AG09319 (cell line): ENCODE measurements at places on chromosomes 11 and 22.

DNA sequence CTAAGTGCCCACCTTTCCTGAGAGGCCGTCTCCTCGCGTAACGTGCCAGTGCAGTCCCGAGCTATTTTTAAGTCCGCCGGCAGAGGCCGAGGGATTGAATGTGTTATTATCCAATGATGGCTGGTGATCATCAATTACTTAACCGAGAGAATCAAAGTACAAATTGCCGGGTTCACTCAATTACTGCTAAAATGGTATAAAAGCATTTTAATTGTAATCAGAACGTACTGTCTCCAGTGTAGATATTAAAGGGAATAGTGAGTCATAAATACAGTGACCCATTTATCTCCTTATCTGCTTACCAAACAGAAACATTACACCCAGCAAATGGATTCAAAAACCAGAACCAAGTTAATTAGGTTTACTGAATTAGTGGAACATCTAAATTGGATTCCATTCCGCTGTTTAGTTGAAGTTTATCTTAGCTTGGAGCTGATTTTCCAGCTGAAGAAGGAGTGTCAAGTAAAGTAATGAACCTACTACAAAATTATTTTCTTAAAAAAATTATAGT is 334.9 kb downstream of the BRD1 start:
- no peak for DNase-seq

DNA sequence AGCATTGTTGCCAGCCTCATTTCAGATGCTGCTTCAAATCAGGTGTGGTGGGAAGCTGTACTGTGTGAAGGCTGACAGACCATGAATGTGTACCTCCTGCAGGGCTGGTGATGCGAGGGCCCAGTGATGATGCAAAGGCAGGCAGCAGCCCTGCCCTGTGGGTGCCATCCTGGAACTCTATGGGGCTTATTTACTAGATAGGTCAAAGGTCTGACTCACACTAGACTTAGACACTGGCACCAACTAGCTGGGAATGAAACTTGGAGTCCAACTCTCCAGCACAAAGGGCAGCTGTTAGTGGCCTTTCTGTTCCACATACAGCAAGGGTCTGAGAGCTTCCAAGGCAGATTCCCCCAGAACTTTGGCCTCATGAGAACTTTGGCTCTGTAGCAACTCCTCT is 138.4 kb downstream of the TTC17 start:
- DNase-seq, result no peak

DNA sequence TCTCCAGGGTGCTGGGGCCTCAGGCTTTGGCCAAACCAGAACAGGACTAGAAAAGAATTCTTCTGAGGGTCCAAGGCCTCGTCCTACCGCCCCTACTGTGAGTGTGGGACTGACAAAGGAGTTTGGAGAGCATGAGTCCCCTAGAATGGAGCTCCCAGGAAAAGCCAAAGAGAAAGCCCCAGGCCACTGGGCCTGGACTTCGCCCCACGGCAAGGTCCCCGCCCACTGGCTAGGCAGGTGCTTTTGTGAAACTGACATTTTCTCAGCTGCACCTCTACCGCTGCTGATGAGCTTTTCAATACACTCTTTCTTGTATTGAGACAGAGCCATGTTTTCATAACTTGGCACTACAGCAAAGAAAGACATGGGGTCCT is 9.7 kb upstream of the FGF3 start:
- DNase-seq, result no peak

DNA sequence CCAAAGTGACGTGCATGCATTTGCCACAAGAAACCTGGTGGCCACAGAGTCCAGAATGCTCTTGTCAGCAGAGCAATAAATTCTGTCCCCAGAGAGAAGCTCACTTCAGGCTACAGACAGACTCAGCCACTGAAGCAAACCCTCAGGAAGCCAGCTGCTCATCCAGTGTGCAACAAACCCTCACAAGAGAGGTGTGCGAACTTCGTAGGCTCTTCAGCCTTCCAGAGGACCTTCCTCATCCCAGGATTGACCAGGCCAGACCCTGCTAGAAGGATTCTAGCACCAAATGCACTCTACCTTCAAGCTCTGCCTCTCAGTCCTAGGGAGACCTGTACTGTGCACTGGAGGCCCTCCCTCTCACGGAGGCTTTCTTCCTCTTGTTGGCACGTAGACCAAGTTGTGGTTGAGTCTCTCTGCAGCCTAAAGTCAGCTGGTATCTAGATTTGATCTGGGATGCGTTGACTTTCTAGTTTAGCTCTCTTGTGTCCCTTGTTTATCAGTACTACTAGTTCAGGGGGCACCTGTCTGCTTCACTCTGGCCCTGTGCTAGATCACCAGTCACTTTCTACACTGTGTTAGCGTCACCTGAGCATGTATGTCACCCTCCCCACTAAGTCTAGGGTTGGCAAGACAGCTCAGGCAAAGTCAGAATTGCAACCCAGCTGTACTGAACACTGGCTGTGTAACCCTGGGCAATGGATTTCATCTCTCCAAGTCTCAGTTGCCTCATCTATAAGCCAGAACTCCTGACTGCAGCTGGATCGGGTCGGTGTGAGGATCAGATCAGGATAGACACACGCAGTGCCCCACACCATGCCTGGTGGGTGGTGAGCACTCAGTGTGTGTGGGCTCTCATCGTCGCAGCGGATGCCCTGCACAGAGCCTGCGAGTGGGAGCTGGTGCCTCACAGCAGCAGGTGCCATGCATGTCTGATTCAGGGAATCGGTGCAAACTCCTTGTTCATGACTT is 22.1 kb upstream of the TMPRSS13 start:
- no peak for DNase-seq

DNA sequence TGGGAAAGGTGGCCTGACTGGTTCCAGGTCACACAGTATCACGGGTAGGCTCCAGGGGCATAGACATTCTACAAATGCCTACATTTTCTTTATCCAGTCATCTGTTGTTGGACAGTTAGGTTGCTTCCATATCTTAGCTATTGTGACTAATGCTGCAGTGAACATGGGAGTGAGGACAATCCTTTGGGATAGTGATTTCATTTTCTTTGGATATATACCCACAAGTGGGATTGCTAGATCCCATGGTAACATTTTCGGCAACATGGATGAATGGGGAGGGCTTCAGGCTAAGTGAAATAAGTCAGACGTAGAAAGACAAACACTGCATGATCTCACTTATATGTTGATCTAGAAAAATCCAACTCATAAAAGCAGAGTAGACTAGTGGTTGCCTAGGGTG is 744.3 kb downstream of the NTM start:
- no peak for DNase-seq

DNA sequence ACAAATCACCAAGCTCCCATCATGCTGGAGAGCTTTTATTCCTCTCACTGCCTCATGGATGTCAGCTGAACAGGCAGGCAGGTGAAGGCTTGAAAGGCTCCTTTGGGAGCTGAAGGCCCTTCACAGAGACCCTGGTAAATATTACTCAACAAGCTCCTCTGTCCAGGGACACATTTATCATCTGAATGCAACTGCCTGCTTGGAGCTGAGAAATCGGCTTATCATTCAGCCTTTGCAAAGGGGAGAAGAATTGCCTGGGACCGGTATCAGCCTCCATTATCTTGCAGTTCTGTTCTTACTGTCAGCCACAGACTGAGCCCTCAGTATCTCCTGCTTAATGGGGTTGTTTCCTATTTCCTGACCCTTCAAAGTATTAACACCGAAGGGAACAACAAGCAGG is 113.8 kb upstream of the PITPNB start:
- no peak for DNase-seq

DNA sequence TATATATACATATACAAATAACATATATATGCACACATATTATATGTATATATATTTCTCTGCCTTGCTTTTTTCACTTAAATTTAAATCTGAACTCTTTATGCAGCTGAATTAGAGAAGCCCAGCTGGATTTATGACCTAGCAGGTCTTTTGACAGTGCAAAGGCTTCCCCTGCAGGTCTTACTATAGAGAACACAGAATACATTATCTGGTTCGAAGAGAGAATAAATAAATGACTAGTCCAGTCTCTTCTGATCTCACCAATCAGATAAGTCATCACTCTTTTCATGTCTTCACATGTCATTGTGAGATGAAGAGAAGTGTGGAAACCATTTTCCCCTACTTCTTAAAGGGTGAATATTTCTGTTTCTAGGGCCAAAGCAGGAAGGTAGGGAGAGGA is 58.2 kb downstream of the OR10A6 start:
- DNase-seq, result no peak

DNA sequence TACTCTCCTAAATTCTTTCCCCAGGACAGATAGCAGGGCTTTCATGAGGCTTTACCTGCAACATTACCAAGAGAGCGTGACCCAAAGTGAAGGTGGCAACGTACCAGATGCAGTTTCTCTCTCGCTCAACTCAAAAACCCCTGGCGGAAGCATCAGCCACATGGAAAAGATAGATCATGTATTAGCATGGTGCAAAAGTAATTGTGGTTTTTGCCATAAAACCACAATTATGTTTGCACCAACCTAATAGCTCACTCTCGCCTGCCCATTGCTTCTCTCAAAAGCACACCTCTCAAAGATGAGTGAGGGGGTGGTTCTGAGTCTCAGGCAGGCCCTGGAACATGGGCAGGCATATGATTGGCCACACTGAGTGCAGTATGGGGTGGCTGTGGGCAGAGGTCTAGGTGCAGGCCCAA is 7.0 kb downstream of the MS4A6A start:
- no peak for DNase-seq

DNA sequence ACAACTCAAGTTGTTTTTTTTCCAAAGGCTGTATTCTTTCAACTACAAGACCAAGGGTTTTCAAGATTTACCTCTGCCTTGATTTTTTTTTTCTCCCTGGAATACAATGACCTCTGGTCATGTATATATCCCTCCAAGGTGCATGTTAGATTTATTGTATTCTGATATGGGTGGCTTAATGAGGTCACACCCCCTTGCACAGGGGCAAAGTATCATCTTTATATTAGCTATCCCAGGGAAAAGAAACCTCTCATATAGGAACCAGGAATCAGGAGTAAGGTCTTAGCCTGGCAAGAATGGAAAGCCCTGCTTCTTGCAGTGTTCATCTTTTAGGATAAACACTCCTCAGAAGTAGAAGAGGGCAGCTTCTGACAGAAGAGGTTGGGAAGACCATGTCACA is 516.9 kb upstream of the TENM4 start:
- no peak for DNase-seq

DNA sequence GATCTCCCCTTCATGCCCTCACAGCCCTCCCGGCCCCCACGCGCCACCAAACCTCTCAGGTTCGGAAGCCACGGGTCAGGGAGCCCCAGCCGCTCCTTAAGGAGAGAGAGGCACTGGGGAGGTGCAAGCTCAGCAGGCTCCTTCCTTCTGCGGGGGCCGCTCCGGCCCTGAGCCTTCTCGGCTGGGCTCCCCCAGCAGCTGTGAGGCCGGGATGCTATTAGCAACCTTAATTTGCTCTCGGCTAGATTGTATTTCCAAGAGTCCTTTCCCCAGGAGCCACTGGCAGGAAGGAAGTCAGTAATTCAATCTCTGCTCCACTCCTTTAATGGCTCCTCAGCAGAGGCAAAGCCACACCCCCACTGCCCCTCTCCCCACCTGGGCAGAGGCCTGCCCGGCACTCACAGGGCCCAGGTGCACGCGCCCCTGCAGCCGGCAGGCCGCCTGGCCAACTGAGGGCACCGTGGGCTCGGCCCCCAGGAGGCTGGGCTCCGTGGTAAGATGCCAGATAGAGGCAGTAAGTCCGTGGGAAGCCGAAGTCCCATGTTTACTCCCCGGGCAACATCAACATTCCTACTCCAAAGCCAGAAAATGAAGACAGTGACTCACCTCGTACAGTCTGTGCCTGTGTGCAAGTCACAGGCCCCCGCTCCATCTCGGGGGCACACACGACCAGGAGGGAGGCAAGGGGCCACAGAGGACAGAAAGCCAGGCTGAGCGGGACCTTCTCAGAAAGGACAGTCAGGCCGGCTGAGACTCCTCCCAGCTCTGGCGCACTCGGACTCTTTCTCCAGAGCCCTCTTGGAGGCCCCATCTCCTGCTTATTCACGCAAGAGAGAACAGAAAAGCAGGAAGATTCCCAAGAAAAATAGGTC is 5.2 kb downstream of the IGSF9B start:
- no peak for DNase-seq

GRCh38 chr11:129209891-129210830 is 18.0 kb upstream of the ARHGAP32 start:
- no peak for DNase-seq

DNA sequence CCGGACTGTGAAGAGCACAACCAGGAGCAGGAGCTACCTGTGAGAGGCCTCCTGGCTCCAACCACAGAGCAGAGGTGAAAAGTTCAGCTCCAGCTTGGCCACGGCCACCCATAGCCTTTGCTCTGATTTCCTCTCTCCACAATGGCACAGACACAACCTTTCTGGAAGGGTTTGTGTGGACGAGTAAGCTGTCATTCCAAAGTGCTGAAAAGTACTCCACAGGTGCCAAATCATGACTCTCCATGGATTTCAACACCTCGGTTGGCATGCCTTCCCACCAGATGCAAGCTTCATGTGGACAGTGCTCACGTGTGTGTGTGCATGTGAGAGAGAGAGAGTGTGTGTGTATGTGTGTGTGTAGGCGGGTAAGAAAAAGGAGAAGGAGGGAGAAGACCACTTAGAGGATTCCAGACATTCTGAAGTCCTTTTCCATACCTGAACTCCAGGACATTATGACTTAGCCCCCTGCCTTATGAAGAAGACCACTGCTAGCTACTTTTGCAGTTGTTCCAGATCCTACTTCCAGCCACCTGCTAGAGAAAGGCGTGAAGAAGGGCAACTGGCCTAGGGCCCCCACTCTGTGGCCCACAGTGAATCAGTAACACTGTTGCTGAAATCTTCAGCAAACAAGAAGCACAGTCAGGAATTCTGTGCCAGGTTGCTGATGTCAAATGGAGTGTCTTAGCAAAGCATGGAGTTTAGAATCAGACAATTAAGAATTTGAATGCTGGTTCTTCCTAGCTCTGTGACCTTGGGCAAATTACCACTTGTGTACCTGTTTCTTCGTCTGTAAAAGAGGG is 13.9 kb upstream of the NAV2 start:
- no peak for DNase-seq

- no peak for DNase-seq
These were observed 24.2 kb downstream of the POU2AF3 start for GRCh38 chr11:111322534-111322933.

DNA sequence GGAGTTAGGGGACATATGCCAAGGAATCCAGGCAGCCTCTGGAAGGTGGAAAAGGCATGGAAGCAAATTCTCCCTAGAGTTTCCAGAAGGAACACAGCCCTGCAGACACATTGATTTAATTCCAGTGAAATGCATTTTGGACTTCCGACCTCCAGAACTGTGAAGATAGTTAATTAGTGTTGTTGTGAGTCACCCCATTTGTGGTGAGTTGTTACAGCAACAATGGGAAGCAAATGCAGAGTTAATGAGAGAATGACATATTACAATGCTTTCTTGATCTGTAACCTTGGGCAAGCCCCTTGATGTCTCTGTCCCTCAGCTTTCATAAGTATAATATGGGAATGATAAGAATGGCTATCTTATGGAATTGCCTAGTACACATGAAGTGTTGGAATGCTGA is 178.7 kb downstream of the KIRREL3 start:
- DNase-seq, result no peak
